NCI-H345 (cell line): ENCODE measurements at places on chromosomes 1 and 21.
A peak's percentile ranks its signal among the peaks of the same experiment; 100 is the strongest.

DNA sequence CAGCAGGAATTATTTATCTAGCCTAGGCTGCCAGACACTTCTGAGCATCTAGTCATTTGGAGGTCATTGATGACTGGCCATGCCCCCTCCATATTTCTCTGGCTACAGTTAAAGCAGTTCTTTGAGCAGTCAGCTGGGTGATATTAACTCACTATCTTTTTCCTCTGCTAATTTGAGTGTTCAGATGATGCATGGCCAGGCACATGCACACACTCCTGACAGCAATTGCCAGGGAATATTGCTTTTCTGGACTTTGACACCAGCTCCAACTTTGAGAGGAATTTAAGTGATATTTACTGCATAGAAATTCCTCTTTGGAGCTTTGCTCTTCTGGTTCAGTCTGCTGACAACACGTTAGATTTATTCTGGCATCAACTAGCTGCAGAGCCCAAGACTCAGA is 52.6 kb downstream of the CD247 start:
- DNase-seq, result no peak

DNA sequence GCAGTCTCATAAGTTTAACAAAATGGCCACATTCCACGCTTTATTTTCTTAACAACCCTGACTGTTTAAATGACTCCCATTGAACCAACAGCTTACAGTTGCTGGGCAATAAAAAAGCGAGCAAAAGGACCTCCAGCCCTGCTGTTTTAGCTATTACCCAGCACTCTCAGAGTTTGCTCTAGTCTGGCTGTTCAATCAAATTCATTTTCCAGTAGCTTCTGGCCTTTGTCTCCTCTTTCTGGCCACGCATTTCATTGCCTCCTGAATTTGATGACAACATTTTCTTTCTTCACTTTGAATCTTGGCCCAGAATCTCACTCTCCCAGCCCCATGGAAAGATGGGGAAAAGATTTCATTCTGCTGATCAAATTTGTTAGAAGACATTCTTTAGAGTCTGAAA is 44.1 kb upstream of the DOCK7 start:
- DNase-seq, result no peak

DNA sequence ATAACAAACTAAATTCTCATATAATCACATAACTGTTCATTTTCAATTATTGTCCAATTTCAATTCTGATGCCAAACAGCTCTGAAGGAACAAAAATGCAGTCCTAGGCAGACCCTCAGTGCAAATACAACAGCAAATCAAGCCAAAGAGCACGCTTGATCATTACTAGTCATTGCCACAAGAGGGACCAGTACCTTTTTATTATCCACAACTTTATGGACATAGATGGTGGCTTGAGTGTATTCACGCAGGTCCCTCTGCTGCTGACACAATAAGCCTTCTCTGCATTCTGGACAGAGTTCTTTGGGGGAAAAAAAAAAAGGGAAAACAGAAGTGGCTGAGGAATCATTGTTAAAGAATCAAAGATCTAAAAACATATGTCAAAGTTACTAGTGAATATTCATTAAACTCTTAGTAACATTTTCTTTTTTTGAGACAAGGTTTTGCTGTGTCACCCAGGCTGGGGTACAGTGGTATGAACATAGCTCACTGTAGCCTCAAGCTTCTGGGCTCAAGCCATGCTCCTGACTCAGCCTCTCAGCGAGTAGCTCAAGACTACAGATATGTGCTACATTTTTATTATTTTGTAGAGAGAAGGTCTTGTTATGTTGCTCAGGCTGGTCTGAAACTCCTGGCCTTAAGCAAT is 34.3 kb upstream of the RAP1GAP start:
- DNase-seq, result no peak

DNA sequence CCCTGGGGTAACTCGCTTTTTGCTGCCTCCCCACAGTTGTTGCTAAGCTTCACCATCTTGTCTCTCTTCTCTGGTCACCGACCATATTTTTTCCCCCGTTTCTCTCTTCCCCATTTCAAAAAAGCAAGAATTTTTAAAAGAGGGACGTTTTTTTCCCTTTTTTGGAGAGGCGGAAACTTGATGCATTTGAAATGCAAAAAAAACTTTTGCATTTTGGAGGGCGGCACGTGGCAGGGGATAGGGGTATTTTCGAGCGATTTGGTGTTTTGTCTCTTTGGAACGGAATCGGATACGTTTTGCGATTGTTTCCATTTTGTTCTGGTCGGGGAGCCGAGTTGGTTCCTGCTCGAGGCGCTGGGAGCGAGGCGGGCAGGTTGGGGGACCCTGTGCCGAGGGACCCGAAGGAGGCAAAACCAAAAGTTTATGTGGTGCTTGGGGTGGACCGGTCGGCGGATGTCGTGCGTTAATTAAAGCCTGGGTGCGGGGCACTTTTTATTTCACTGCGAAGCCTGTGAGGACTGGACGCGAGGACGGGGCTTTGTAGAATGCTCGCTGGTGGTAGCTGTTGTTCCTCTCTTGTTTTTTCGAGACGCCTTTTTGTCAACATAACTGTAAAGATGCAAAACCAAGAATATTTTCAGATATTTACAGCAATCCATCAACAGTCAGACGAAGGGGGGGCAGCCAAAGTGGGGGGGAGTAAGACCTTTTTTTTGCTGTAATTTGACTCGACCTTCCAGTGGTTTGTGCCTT is 884 bp downstream of the H3-3A start:
- DNase-seq, result peak; percentile 53

DNA sequence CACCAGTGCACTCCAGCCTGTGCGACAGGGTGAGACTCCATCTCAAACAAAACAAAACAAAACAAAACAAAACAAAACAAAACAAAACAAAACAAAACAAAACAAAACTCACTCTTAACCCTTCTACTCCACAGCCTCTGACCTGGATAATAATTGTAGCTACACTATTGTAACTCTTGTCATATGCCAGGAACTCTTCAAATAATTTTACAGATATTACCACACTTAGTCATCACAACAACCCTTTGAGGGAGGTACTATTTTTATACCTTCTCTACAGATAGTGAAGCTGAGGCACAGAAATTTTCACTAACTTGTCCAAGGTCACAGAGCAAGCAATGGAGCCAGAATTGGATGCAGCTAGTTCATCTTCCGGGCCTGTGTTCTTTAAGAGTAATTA is 547.8 kb downstream of the ADGRL2 start:
- no peak for DNase-seq

- DNase-seq, result no peak
These were observed 2.9 kb upstream of the SEMA4A start for GRCh38 chr1:156150333-156151011.

- peak; percentile 19 for DNase-seq
These were observed 57.8 kb upstream of the RAVER2 start for GRCh38 chr1:64686828-64687724.

DNA sequence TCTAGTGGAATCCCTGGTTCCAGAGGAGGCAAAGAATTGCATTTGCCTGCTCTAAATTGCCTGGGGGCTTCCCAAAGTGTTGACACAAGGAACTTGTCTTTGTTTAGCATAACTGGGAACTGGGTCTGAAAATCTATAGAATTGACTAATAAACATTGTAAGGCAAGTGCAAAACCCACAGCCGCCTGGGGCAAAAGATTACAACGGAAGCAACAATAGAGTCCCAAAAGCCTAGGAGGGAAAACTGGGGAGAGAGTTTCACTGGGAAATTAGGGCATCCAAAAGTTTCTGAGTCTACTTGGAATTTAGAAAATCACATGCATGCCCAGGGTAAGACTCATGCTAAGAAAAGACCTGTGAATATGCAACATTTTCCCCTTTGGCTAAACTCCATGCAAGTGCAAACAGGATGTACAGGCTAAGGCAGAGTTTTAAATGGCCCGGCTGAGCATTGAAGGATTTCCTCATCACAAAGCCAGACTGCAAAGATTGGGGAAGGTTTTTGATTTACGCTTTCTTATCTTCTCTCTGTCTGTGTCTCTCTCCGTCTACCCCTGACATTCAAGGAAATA is 725.3 kb upstream of the NCAM2 start:
- DNase-seq, result peak; percentile 9

- no peak for DNase-seq
These were observed 16.2 kb upstream of the TSNAX start for GRCh38 chr1:231512147-231512698.

DNA sequence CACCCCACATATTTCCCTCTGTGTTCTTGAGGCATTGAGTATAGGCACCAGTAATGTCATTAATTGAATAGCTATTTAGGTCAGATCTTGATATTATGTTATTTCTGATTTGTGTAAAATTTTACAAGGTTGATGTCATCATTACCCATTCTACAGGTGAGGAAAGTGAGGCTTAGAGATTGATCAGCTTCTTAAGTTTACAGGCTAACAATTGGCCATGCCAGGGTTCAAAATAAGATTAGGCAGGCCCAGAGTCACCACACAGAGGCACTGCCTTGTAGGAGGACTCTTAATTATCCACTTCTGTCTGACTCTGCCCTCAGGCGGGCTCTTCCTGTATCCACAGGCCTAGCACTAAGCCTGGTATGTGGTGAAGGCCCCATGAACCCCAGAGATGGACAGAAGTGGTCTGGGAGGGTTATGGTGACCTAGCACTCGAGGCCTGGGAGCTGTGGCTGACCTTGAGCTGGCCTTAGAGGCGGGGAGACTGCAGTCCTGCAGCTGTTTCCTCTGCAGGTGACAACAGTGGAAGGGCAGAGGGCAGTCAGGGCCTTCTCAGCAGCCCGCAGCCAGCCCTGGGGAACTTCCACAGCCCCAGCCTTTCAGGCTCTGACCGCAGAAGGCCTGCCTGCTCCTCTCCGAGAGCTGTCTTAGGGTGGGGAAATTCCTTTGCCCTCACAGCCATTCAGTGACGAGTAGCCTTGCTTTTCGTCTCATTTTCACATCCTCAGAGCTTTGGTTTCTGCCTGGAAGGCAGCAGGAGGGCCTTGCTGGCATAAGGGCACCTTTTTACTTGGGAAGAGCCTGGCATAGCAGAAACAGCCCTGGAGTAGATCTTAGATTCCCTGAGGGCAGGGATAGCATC is 12.2 kb downstream of the ZDHHC18 start:
- no peak for DNase-seq

GRCh38 chr21:33848249-33848953 is 67.2 kb downstream of the ATP5PO start:
- peak; percentile 97 for DNase-seq

GRCh38 chr1:84876353-84876752 is 16.7 kb downstream of the LPAR3 start:
- DNase-seq, result no peak

DNA sequence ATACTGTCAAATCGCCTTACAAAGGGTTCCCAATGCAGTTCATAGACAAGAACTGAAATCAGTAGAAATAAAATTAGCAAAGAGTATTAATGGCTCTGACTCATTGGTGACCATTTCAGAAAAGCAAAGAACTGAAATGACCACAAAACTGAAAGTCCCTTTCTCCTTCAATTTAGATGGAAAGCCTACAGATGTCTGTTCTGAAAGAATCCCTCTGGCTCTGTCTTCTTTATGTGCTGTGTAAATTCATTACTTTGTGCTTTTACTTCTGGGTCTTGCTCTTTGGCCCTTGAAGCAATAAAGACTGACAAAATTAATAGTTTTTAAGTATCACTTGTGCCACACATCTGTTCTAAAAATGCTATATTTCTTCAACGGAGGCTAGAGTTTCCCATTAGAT is 62.7 kb upstream of the GPR89A start:
- DNase-seq, result no peak

- no peak for DNase-seq
These were observed 39.4 kb downstream of the CTTNBP2NL start for GRCh38 chr1:112435448-112435847.

DNA sequence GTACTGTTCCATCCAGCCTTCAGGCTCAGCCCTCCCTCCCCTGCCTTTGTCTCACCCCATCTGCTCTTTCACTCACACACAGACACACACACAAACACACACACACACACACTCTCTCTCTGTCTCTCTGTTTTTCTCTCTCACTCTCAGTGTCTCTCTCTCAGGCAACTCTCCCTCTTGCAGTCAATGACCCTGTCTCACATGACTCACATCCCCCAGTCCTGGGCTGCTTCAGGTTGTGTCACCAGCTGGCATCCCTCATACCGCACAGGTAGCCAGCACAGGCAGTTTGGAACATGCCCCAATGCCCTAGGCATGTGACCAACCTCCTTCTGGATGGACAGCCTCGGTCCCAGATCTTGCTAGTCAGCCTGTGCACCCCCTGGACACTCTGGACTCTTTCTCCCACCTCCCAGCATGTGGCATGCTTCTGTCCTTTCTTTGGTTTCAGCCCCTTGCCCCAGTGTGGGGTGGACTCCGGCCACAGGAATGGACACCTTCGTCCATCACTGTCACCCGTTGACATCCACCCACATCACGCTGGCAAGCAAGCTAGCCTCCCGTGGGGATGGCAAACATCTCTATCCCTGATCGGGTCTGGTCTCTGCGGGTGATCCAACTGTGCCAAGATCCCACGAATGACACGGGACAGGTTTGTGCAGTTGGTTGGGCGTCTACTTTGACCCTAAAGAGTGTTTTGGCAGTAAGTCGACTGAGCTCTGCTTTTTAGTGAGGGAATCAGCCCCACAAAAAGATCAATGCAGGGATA is 23.4 kb upstream of the FCGR2A start:
- DNase-seq, result no peak

DNA sequence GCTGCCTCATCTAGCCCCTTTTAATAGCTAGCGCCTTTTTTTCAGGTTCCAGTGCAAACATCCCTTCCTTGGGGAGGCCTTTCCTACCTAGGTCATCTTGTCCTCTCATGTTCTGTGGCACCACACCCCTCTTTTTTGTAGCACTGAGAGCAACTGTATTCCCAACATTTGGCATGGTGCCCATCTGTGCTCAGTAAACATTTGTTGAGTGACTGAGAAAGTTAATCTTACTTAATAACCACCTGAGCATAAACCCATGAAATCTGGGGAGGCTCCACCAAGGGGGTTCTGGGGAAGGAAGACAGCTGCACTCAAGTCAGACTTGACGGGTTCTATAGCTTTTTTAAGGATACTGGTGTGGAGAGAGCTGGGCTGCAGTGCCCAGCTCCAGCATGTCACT is 90.0 kb downstream of the NOS1AP start:
- peak; percentile 76 for DNase-seq

DNA sequence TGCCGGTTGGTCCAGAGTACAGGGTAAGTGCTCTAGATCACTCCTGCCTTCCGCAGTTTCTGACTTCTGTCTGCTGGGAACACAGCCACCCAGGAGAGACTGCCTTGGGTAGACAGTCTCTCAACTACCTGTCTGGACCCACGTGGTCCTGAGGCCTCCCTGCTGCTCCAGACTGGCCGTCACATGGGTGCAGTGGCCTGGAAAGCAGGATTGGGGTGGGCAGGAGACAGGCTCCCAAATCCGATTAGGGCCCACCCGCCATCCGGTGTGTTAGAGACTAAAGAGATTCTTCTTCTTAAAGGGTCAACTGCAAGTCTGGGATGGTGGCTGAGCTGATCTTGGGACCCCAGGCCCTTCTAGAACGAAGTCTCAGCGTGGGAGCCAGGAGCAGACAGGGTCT is 105.5 kb downstream of the EBNA1BP2 start:
- no peak for DNase-seq
